ENCODE measurements at places on chromosomes 16 and 17.

DNA sequence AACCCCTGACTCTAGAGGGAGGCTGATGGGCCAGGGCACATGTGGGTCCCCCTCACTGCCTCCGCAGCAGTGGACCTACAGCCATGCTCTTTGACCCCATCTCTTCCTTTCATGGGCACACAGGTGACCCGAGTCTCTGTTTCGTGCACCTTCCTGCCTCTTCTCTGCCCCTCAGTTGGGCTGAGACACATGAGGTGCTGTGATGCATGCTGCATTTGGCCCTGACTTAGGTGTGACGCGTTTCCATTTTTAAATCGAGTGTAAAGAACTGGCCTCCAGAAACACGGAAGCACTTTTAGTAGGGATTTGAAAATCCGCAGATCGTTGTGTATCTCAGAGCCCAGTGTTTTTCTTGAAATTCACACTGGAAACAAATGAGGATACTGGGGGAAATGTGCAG is 24.6 kb downstream of the C16orf90 start:
- DNase-seq, result no peak

DNA sequence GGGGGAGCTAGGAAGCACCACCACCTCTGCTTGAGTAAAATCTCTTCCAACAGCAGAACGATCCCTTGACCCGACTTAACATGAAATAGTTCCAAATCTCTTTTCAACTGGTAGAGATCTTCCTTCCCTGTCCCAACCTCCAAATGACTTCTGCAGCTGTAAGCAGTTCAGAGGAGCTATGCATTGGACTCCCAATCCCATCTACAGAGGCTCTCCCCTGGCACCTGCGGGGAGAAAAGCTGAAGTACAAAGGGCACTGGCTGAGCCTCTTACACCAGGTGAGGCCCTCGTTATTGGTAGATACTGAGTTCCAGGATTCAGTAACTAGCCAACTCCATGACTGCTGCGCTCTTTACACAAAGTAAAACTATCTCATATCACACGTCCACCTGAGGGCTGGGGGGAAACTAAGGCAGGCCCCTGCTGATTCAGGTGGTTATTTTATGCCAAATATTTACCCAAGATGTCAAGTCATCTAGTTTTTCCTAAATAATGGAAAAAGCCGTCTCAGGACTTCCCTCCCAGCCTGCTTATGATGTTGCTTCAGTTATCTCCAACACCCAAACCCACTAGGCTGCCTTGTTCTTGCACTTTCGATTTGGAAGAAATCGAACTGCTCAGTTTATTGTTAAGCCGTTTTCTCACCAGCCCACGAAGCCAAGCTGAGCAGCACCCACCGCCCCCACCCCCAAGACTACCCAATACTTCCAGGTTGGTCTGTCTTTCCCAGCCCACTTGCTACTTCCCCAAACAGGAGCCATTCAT is 3.2 kb downstream of the ACTG1 start:
- DNase-seq, result peak; percentile 55

GRCh38 chr16:1244881-1245280 is 4.4 kb downstream of the TPSAB1 start:
- no peak for DNase-seq

DNA sequence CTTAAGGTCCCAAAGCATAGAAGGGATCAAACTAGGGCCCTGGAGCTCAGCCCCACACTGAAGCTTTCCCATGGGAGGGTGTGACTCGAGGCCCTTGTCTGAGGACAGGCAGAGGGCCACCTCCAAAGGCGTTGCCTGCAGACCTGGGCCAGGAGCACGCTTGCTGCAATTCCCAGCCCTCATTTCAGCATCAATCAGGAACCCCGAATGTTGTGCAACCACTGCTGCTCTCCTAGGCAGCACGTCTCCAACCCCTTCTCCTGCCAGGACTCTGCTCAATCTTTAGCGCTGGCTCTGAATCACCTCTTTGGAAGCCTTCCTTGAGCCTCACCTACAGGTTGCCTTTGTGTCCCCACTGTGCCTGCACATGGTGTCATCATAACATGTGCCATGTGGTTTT is 14.0 kb upstream of the ATP2C2 start:
- no peak for DNase-seq

DNA sequence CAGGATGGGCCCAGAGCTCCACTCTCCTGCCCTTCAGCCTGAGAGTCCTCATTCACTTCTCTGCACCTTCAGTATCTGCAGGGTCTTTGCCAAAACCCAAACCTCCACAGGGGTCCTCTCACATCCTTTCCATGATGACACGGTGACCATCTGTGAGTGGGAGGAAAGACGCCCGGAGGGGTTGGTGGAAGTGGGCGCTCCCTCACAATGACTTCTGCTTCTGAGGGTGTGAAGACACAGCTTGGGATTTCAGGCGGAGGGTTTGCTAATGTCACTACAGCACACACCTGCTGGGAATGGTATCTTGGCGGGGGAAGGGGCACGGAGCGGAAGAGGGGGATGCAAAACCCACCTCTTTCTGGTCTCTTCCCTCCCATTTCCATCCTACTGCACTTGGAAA is 115.1 kb upstream of the SDK2 start:
- no peak for DNase-seq

DNA sequence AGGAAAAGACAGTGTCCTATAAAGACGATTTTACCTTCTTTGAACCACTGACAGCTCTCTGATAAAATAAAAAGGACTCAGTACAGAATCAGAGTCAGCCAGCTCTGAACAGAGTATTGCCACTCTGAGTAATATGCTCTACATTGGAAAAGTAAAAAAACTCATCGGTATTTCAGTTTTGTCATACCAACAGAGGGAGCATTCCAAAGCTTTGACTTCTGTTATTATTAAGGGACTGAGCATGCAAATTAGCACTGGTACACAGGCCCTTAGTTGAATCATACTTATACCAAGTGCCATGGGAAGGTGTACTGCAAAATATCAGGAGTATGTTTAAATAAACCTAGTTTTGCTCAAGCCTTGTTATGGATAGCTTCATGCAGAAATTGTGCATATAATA is 509.0 kb upstream of the KIF2B start:
- no peak for DNase-seq

DNA sequence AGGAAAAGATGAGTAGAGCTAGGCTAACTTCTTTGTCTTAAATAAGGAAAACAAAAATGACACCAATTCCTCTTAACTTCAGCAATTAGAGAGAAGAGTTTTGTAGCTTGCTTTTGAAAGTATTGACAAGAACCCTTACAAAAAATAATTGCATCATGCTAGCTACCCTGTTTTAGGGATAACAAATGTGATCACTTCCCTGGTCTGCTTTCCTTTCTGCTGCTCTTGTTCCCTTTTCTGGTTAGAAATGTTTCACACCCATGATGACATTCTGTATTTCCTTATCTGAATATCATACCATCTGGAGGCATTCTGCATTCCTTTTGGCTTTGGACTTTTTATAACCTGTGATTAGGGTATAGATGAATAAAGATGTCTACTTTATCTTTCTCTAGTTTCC is 9.9 kb upstream of the SMIM36 start:
- DNase-seq, result no peak

DNA sequence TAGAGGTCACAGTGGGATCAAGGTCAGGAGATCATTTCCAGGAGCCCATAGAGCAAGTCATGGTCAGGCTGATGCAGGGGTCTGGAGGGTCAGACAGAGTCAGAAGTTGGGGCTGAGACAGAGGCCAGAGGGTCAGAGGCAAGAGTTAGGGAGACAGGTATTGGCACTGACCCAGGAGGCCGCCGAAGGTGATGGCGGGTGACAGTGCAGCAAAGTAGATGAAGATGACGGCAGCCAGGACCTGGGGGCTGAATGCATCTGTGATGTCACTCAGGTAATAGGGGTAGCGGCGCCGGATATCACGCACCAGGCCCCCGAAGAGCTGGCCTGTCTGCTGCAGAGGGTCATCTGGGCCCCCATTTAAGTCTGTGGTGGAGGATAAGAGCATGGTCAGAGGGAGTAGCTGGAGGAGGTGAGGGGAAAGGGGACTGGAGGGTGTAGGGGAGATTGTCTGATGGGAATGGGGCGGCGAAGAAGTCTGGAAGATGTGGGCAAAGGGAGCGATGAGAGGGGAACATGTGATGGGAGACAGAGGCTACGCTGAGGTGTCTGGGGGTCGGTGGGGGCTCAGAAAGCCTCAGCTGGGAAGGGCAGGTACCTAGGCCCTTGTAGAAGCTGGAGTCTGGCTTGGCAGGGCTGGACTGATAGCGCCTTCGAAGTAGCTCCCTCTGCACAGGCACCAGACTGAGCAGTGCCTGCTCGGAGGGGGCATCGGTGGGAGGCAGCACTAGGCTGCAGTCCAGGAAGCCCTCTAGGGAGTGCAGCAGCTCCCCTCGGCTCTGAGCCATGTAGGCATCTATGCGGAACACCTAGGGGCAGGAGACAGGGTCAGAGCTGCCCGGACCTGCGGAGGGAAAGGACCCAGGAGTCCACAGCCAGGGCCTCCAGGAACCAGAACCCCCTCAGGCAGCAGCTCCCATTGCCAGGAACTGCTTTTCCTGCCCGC is 9.8 kb downstream of the SLC4A1 start:
- no peak for DNase-seq

DNA sequence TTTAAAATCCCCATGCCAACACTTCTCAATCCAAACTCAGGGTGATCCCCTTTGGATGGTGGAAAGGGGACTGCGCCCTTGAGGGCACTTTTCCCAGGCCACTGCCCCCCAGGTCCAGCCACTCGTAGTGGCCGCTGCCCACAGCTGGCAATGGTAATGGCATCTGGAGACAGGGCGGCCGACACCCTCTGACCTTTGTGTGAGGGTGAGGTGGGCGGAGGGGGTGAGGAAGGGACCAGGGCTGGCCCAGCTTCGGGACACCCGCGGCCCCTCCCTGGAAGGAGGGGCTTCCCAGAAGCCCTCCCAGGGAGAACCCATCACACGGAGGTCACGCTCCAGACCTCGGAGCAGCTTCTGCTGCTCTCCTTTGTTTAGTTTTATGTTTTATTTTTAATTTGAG is 289.7 kb downstream of the FOXL1 start:
- no peak for DNase-seq

GRCh38 chr17:29665481-29665810 is 42.7 kb upstream of the CORO6 start:
- no peak for DNase-seq

GRCh38 chr16:12387786-12388185 is 411.3 kb downstream of the SNX29 start:
- no peak for DNase-seq

GRCh38 chr16:66711581-66711980 is 15.0 kb upstream of the CMTM4 start:
- no peak for DNase-seq

- DNase-seq, result no peak
Measured at GRCh38 chr17:17367931-17368330, 64.8 kb downstream of the NT5M start.

DNA sequence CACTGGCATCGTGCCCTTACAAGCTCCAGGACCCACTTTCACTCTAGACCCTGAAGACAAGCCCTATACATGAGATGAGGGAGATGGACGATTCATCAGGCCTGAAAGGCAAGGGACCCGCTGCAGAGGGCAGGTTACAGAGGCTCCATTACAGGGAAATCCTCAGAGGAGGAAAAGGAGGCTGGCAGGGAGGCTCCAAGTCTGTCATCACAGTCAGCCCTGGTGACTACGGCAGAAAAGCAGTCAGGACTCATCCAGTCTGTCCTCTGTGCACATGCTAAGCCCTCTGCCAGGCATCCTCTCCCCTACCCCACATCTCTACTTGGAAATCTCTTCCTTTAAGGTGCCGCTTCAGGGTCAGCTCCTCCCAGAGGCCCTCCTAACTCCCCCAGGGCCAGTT is 197.7 kb upstream of the CDH5 start:
- DNase-seq, result no peak

- DNase-seq, result no peak
Measured at GRCh38 chr16:9791556-9791955, 390.7 kb downstream of the GRIN2A start.

GRCh38 chr17:79843474-79843815 is 4.2 kb upstream of the CBX4 start:
- DNase-seq, result no peak

- DNase-seq, result no peak
Measured at GRCh38 chr17:20033415-20033814, 24.3 kb downstream of the SPECC1 start.

DNA sequence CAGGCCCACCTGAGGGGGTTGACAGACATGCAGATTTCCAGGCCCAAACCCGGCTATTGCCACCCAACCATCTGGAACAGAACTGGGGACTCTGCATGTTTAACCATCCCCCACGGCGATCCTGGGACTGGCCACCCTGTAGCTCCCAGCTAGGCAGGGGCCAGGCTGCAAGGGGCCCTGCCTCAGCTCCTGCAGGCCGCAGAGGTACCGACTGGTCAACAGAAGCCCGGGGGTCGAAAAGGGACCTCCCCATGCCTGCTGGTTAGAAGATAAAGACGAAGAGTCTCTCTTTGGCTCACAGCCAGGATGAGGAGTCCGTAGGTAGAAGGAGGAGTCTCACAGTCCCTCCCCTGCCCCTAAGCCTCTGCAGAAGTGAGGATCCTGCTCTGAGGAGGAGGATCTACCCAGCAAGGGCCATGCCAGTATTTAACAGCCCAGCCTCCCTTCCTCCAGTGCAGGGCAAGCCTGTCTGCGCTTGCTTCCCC is 223.4 kb upstream of the TNRC6C start:
- DNase-seq, result no peak

GRCh38 chr17:48544349-48545021 is 424 bp downstream of the HOXB2 start:
- DNase-seq, result peak; percentile 82

- DNase-seq, result no peak
Measured at GRCh38 chr17:2295575-2295974, 8.0 kb downstream of the SMG6 start.

- no peak for DNase-seq
Measured at GRCh38 chr16:76837872-76838271, 353.1 kb upstream of the MON1B start.

DNA sequence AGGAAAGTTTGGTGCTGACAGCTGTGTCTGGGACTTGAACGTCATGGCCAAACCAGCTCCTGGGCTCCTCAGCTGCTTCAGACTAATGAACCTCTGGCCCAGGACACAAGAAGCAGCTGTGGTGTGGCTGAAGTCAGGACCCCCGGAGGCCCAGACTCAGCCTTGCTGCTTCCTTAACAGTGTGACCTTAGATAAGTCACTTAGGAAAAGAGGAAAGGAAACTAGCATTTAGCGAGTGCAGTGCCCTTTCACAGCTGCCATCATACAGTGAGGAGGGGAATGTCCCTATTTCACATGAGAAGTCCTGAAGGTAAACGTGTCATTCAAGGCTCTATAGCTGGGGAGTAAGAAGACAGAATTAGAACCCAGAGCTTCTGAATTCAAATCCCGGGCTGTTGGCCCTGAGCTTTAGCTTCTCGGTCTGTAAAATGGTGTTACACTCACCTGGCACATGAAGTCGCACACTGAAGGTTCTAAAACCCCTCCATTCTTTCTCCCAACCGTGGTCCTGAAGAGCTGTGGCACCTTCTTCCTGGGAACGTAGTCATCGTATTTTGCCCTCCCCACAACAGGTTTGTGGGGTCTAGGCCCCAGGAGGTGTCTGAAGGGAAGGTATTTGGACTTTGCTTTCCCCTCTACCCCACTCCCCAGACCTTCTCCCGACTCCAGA is 910 bp upstream of the RAMP2 start:
- DNase-seq, result no peak

DNA sequence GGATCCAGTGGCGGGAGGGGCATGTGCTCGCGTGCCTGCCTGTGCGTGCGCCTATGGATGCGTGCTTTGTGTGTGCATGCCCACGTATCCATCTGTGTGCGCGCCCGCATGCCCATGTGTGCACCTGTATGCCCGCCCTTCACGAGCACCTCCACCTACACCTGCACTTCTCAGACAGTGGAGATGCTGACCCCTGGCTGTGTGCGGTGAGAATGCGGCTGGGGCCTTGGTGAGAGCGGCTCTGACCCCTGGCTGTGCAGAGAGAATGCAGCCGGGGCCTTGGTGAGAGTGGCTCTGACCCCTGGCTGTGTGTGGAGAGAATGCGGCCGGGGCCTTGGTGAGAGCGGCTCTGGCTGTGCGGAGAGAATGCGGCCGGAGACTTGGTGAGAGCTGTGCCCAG is 33.9 kb downstream of the AXIN1 start:
- no peak for DNase-seq

Measured in fibroblast of villous mesenchyme (primary cell).